CD4-positive, alpha-beta T cell treated with Interferon alpha-2 for 1 hour (primary cell): ENCODE measurements at places on chromosomes 2 and 18.
A peak's percentile ranks its signal among the peaks of the same experiment; 100 is the strongest.

DNA sequence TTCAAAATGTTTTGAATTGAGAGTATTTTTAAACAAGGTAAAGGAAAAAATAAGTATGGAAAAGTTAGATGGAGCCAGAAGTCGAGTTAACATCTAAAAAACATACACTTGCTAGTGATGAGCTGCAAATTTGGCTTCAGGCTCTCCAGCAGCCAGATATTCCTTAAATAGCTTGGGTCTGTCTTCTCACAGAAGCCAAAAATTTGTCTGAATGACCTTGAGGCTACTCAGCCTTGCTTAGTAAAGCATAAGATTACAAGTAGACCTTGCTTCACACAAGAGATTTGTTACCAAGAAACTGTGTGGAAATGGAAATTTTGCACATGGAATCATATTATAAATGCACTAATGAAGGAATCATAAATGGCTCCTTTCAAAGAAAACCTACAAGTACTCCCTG, 40.8 kb upstream of the GRB14 start:
- DNase-seq: no peak

GRCh38 chr2:237593596-237594320, 3.2 kb upstream of the RAB17 start:
- no peak for DNase-seq

DNA sequence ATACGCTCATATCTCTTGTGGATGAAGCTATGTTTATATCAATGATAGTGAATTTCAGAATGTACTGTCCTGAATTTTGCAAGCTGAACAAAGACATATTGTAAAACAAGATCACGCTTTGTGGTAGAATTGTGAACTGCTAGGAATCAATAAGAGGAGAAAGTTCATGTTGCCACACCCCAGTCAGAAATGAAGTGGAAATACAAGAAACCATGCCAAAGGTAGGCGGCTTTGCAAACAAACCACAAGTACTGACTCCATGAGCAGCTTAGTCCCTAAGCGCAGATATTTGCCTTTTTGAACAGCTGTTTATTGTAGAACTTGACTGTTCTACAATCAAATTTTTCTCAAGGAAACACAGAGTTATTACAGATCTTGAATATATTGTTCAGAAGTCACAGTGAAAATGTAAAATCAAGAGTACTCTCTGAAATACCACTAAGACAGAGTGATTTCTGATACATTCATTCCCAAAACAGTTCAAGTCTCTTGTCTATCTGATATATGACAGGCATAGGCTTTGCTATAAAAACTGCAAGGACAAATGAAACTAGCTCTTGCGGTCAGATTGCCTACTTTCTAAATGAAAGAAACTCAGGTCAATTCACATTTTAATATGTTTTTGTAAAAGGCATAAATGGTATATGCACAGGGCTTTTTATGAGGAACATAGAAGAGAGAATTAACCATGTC, 120.9 kb upstream of the CDH19 start:
- no peak for DNase-seq

GRCh38 chr2:64730551-64731262, 77.0 kb upstream of the SERTAD2 start:
- DNase-seq: peak; percentile 42

- DNase-seq: no peak
These were observed 515.5 kb upstream of the MYT1L start for GRCh38 chr2:2846332-2847208.

DNA sequence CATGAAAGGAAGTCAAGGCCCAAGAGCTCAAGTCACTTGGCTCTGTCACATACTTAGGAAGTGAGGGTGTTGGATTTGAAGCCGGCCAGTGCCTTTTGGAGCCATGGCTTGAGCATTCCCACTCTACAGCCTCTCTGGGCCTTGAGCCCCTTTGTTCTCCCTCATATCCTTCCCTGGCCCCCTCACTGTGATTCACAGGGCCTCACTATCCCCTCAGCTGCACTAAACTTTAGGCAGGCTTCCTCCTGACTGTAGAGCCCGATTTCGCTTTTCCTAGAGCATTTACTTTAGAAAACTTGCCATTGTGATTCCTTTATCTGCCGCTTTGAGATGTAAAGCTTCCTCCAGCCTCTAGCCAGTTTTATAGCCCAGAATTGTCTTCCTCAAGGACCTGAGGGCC, 107.6 kb downstream of the FBXO15 start:
- no peak for DNase-seq

- DNase-seq: no peak
These were observed 228.7 kb upstream of the SLC8A1 start for GRCh38 chr2:40680547-40680946.
